Common myeloid progenitor, CD34-positive (primary cell): ENCODE measurements at places on chromosomes 12 and 14.

DNA sequence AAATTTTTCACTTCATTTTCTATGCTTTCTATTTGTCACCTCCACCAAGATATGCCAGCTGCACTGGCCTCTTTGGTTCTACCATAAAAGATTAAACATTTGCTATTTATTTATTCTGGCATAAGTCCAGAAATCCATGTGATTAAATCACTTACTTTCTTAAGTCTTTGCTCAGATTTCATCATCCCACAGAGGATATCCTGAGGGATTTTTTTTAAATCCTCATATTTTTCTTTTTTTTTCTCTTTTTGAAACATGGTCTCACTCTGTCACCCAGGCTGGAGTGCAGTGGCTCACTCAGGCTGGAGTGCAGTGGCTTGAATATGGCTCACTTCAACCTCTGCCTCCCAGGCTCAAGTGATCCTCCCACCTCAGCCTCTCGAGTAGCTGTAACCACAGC lies 645.4 kb upstream of the ATXN7L3B start:
- no peak for DNase-seq

- DNase-seq: no peak
Observed at GRCh38 chr12:108622921-108623514, 10.7 kb downstream of the SELPLG start.

- no peak for DNase-seq
Observed at GRCh38 chr12:107094183-107094448, 767 bp upstream of the CRY1 start.

GRCh38 chr12:89424389-89424788 lies 72.1 kb upstream of the DUSP6 start:
- no peak for DNase-seq
